ENCODE measurements at places on chromosomes 1 and 21.

DNA sequence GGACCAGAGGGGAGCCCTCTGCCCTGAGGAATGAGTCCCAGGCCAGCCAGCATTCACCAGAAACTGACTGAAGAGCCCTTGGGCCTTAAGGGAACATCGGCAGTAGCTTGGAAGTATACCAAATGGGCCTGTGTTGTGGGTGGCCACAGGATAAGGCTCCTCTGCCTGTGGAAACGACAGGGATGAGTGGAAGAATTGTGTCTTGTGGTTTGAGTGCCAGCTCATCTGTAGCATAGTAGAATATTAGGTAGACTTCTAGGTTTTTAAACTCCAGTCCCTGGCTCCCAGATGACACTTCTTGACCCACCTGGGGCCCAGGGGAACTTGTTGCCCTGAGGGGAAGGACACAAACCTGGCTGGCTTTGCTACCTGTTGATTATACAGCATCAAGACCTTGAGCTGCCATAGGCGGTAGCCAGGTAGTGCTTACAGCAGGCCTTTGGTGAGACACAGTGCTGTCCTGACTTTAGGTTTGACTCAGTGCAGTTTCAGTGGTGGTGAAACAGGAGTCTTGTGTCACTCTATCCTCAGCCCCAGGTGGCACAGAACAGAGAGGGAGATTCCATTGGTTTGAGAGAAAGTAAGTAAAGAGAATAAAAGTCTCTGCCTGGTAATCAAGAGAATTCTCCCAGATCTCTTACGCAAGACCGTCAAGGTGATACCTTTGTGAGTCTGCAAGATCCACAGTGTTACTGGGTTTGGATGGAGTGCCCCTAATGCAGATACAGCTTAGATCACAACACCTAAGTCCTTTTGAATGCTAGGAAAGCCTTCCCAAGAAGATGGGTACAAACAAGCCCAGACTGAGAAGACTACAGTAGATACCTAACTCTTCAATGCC is 50.2 kb downstream of the RABGAP1L start:
- no peak for DNase-seq

DNA sequence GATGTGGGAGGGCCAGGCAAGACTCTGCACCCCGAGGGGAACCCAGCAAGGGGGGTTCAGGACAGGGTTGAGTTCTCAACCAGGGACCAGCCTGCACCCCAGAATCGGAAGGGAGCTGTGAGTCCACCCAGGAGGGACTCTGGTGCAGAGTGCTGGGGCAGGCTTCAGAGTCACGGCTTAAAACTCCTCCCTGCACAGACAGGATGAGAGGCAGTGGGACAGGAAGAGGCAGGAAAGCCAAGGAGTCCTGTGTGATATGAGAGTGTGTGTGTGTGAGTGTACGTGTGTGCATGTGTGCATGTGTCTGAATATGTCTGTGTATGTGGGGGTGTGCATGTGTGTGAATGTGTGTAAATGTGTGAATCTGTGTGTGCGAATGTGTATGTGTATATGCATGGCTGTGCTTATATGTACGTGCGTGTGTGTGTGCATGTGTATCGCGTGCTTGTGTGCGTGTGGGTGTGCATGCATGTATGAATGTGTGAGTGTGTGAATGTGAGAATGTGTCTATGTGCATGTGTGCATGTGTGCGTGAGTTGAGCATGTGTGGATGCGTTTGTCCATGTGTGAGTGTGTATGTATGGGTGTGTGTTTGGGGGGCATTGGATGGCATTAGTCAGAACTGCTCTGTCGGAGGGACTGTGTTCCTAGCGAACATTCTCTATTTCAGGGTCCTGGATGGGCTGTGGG is 52.2 kb downstream of the UMODL1 start:
- no peak for DNase-seq

DNA sequence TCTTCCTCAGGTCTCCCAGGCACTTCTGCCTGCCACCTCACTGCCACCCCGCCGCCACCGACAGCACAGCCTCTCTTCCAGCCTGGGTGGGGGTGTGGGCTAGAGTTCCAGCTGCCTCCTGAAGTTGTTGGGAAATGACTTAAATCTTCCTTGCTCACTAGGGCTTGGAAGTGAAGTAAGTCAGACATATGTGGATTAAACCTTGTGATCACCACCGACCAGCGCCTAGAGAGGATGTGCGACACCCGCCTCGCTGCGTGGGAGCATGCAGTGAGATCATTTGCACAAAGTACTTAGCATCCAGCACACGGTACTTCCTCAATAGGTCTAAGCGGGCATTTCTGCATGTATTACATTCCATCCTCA is 71.4 kb upstream of the FAM20B start:
- no peak for DNase-seq

DNA sequence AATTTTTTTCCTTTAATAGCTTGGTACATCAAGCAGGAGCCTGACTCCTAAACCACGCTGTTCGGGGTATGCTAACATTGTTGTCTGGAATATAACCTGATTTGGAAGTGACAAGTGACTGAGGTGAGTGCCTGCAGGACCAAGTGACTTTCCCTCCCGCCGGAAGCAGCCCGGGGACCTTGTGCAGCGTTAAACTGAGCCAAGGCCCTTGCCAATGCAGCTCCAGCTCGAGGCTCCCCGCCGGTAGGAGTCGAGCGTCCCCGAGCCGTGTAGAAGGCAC is 716 bp upstream of the MTARC1 start:
- no peak for DNase-seq

GRCh38 chr1:211155040-211155439 is 21.1 kb upstream of the KCNH1 start:
- DNase-seq: no peak

GRCh38 chr1:22163137-22163536 is 20.2 kb upstream of the WNT4 start:
- no peak for DNase-seq

DNA sequence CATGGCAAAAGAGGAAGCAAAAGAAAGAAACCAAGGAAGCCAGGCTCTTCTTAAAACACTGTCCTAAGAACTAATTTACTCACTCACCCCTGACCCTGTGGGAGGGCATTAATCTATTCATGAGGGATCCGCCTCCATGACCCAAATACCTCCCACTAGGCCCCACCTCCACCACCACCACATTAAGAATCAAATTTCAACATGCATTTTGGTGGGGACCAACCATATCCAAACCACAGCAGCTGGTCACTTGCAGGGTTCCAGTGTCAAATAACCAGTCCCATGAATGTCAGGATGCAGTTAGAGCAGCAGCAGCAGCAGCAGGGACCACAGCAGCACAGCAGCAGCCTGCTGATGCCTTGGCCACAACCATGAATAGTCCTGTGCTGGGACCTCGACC is 83.8 kb downstream of the ZC3H11B start:
- no peak for DNase-seq

- DNase-seq: no peak
Observed at GRCh38 chr1:22731924-22732720, 21.5 kb downstream of the EPHB2 start.

GRCh38 chr1:1344655-1345361 is 4.4 kb downstream of the DVL1 start:
- DNase-seq: no peak

- no peak for DNase-seq
Observed at GRCh38 chr21:14259747-14260146, 43.8 kb downstream of the RBM11 start.

- peak; percentile 18 for DNase-seq
Observed at GRCh38 chr1:15740924-15741850, 1.1 kb upstream of the TMEM82 start.

DNA sequence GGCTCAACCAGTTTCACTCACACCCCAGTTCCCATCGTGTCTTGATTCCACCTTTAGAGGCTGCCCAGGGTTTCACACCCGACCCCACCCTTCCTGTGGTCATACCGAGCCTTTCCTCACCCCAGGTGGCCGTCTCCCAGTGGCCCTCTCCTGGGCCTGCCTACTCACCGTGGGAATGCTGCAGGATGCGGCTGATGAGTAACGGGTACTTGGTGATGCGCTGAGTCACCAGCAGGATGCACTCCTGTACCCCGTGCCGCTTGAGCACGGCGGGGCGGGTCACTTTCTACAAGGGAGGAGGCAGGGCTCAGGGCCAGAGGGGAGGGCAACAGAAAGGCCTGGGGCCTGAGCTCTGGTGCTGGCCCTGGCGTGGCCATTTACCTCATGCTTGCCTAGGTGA is 16.4 kb downstream of the ARHGEF2 start:
- DNase-seq: no peak

GRCh38 chr1:177329871-177330270 is 159.1 kb downstream of the BRINP2 start:
- no peak for DNase-seq

DNA sequence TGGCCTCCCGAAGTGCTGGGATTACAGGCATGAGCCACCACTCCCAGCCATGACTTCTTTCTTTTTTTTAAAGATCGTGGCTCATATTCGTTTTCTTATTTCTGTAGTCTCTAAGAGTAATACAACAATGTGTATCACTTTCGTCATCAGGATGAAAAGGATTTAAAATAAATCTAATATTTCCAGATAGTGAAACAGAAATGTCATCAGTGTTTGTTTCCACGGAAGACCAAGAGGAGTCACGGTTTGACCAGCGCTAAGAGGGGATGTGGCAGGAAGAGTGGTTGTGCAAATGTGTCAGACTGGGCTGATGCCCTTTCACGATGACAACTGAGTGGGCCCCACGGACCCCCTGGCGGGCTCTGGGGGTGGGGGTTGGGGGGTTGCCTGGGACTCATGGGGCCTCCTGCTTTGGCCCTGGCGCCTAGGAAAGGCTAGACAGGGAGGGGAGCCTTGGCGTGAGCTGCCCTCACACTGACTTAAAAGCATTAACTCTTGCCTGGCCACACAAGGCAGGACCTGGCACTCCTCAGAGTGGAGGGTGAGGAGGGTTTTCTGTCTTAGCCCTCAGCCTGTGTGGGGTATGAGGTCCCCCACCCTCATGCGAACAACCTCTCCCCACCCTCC is 8.4 kb downstream of the SOX13 start:
- DNase-seq: no peak

GRCh38 chr1:10339815-10340214 is 59.0 kb upstream of the PGD start:
- DNase-seq: no peak

GRCh38 chr1:11311816-11312755 is 39.1 kb downstream of the UBIAD1 start:
- DNase-seq: no peak

DNA sequence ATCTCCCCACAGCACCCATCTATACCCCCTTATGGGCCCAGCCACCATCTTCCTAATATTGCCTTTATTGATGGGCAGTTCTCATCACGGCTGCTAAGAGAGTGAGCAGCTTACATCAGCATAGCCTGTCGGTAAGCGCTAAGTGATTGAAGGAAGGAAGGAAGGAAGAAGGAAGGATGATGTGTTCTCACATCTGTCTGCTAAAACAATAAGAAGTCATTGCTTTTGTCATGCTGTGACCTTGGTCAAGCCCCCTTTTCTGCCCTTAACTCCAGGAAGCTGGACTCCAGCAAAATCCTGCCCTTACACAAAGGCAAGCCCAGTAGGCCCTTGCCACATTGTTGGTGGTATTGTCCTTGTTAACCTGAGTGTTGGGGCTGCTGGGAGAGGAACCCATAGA is 165.0 kb downstream of the ETS2 start:
- DNase-seq: no peak

DNA sequence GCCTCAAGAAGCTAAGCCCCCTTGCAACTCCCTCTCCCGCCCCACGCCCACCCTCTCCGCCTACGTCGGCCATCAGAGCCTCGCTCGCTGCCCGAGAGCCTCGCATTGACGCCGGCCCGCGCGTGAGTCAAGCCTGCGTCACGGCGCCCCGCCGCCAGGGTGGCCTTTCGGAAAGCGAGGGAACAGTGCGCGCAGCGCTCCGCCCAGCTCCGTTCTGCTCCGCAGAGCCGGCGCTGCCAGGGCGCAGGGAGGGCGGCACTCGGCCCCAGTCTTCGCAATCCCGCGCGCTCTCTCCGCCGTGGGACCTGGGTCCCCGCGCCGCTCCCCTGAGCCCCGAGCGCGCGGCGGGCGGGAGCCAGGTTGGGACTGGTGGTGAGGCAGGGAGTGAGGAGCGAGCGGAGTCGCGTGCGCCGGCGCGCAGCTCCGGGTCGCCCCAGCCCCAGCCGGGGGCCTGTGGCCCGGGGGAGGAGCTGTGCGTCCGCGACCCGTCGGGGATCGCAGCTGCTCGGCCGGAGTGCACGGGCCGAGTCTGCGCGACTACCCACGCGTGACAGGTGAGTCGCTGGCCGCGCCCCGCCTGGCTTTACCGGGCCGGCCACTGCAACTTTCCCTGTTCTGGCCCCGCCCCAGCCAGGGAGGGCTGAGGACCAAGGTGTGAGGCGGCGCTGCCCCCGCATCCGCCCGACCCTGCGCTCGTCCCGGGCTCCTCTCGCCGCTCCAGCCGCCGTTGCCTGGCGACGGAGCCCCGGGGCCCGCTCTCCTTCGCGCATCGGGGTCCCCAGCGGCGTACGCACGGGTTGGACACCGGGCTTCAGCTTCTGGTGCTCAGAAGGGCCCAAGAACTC is at the start of gene SLC6A17:
TSS of gene SLC6A17 (plus strand) at position 165 of the 845 bp plus-strand sequence. CDS start 16,436 bp downstream, outside the sequence.
- no peak for DNase-seq

DNA sequence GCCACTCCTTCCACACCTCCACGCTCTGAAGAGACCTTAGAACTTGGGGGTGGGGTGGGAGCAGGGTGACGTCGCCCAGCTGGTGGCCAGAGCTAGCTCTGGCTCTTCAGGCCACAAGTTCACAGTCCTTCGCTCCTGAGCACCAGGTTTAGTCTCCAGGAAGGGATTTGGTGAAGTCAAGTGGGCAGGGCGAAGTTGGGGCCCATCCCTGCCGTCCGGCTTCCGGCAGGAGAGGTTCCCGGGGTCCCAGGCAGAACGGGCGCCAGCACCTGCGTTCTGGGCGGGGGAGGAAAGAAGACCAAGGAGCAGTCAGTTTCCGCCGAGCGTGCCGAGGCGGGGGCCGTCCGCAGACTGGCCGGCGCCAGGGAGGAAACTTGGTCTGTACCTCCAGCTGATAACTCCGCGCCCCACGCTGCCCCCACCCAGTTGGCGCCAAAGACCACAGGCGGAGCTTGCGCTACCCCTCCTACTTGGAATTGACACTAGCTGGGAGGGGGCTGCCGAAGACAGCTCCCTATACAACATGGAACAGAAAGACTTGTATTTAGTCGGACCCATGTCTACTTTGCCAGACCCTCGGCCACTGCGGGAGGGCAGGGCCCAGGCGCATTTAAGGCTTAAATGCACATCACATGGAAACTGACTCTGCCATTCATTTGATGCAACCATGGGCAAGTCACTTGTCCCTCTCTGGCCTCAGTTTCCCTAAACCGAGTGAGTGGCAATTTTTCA is 995 bp downstream of the ID3 start:
- no peak for DNase-seq

GRCh38 chr1:34163792-34164731 is 968 bp downstream of the CSMD2 start:
- DNase-seq: no peak

- no peak for DNase-seq
Observed at GRCh38 chr21:45074818-45075595, 627 bp downstream of the ADARB1 start.

DNA sequence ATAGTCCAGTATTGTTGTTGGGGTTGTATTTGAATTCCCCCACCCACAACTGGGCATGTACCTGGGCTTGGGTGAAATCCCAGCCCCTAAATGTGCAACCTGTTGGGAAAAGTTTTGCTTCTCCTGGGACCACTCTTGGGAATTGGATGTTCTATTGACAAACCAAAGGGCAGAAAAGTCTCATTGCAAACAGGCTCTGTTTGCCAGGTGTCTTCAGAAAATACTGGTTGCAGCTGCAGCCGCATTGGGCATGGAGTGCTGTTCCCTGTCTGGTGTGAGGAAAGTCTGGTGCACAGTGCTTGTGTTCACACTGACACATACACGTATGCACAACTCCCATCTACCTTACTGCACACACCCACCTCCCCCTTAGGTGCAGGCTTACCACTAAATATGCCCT is 12.1 kb downstream of the PTPRU start:
- DNase-seq: no peak

GRCh38 chr1:159860456-159860855 is 2.0 kb downstream of the VSIG8 start:
- DNase-seq: no peak
